NCI-H187 treated with DMSO at 0.1 percent for 48 hours (cell line): ENCODE measurements at places on chromosomes 4 and X.

- no peak for DNase-seq
Measured at GRCh38 chr4:2765832-2766526, 9.8 kb upstream of the TNIP2 start.

- DNase-seq = no peak
Measured at GRCh38 chrX:1294301-1295067, 25.9 kb downstream of the CSF2RA start.

GRCh38 chr4:5804656-5805055 lies 88.2 kb downstream of the CRMP1 start:
- DNase-seq = no peak

- no peak for DNase-seq
Measured at GRCh38 chr4:189613207-189613606, 327.5 kb upstream of the FRG1 start.

GRCh38 chr4:57102050-57102624 lies 8.0 kb downstream of the IGFBP7 start:
- no peak for DNase-seq

DNA sequence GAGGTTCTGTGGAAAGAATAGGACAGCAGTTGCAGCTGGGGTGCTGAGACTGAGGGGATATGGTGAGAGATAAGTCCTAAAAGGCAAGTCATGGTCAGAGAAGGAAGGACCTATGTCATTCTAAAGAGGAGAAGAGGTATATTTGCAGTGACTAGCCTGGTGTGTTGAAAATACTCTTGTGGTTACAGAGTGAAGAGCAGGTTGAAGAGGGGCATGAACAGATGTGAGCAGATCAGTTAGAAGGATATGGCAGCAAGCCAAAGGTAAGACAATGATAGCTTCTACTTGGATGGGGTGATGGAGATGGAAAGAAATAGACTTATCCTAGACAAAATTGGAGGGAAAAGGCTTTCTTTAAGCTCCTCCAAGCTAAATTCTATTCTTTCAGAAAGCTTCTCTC lies 469.8 kb upstream of the CPEB2 start:
- DNase-seq = peak; percentile 79

- DNase-seq = no peak
Measured at GRCh38 chr4:137749466-137749865, 217.2 kb upstream of the PCDH18 start.

DNA sequence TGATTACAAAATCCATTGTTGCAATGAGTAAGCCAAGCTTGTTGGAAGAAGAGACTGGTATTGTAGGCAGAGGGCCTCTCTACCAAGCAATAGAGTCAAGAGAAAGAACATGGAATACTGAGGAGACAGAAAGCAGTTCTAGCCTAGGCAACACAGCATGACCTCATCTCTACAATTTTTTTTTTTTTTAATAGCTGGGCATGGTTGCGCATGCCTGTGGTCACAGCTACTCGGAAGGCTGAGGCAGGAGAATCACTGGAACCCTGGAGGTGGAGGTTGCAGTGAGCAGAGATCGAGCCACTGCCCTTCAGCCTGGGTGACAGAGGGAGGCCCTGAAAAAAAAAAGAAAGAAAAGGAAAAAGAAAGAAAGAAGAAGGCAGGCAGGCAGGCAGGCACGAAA lies 11.7 kb upstream of the ZBTB33 start:
- DNase-seq = no peak

GRCh38 chr4:114598191-114599121 lies at the start of gene UGT8:
TSS of gene UGT8 (plus strand) at chr4:114598807. CDS start at chr4:114622881, 24,074 bp downstream.
- no peak for DNase-seq

DNA sequence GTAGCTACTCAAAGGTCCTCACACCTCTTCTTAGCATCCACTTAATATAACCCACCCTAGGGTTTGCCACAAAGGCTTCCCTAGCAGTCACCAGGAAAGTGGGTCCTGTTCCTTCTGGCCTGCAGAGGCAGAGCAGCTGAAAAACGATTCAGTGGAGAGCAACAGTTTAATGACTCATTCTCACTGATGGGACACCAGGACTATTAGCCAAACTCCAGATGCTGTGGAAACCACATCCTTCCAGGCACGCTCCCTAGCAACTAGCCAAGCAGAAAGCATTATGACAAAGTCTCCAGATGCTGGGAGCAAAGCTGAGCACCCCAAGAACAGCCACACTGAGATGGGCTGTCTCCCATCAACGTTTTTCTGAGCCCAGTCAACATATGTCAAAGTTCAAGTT lies 30.3 kb upstream of the UTP14A start:
- no peak for DNase-seq

DNA sequence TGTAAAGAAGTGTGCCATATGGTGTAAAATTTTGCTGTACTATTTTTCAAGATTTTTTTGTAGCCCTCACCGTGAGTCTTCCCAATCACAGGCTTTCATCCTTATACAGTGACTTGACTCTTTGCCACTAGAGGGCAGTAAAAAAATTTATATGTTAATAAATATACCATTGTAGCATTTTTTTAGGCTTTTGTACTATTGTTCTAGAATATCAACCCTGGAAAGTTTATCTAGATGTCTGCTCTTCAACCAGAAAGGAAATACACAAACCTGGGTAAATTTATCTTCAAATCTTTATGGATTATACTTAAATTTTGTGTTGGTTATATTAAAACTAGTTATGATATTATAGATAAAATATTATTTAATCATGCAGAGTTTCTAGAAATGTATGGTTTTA lies 235.3 kb downstream of the TENM3 start:
- DNase-seq = peak; percentile 29

- no peak for DNase-seq
Measured at GRCh38 chr4:24805566-24805965, 10.2 kb downstream of the SOD3 start.

DNA sequence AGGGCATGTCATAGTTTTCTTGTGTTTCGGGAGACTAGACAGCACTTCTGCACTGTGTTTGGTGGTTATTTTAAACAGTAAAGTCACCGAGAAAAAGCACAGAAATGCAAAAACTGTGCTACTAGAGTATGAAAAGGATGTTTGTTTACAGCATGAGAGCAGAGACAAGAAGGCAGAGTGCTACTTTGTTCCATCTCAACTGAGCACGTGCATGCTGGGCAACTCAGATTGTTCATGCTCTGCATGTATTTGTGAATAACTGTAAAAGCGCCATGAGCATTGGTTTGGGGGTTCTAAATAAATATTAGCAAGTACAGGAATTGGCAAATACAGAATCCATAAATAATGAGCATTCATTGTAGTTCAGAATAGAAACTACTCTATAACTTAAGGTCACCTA lies 7.4 kb downstream of the EVC start:
- DNase-seq = no peak

- no peak for DNase-seq
Measured at GRCh38 chrX:56813318-56813837, 84.3 kb downstream of the NBDY start.

- no peak for DNase-seq
Measured at GRCh38 chrX:141405853-141406492, 163.7 kb upstream of the SPANXC start.

DNA sequence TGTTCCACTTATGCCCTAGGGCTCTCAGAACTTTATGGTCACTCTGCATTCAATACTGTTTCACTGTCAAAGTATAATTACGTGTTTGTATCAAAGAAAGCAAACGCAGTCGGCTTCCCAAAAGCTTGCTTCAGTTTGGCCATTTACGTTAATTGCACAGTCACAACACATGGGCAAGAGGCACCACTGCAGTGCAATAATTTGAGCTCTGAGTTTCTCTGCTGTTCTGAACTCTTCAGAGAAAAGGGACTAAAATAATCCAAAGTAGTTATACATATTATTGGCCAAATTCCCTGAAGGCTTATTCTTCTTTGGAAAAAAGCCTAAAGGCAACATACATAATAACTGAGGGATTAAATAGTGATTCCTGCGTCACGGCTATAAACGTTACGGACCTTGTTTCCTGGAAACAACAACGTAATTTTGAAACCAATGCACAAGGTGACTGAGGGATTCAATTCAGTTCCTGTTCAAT lies 51.3 kb downstream of the RNF150 start:
- DNase-seq = no peak

- DNase-seq = no peak
Measured at GRCh38 chrX:77017093-77017492, 430.1 kb upstream of the FGF16 start.

DNA sequence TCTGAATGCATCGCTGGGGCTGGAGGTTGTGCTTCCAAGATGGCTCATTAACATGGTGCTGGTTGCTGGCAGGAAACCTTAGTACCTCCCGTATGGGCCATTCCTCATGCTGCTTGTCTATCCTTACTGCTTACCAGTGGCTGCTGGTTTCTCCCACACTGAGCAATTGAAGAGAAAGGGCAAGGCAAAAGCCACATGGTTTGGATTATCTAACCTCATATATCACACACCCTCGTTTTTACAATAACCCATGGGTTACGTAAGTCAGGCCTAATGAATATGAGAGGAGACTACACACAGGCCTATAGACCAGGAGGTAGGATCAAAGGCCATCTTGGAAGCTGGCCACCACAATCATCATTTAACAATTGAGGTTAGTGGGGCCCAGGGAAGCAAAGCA lies 141.8 kb upstream of the EDNRA start:
- no peak for DNase-seq
